ENCODE measurements at places on chromosomes 7 and 10.

GRCh38 chr7:108662783-108663362, 93.2 kb downstream of the DNAJB9 start:
- DNase-seq = no peak

DNA sequence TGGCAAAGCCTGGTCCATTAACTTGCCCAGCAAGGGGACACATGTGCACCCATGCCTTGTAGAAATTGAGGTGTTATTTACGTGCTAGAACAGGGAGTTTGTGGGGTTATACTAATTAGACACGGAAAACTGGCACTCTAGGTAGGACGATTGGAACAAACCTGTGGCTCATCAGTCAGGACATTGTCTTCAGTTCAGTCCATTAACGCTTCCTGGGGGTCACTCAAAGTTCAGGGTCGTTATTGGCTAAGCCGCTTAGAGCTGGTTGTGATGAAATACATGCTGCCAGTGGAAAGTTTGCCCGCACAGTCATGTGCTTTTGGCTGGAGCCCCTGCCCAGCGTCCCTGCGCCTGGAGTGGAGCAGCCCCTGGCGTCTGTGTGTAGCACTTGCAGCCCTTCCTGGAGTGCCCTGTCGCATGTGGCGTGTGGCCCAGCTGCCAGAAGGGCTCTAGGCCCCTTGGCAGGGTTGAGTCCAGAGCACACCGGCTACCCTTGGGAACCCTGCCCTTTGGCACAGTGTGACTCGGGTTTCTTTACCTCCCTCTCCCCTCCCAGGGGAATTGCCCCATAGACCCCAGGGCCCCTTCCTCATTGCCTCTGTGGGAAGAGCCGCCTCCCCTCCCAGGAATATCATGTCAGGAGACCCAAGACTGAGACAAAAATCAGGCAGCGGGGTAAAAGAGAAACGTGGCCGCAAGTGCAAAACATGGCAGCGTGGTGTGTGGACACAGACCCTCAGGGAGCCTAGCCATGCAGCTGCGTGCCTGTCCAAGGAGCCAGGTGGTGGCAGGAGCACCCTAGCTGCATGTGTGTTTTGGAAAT, 9.8 kb downstream of the ZNF775 start:
- no peak for DNase-seq

DNA sequence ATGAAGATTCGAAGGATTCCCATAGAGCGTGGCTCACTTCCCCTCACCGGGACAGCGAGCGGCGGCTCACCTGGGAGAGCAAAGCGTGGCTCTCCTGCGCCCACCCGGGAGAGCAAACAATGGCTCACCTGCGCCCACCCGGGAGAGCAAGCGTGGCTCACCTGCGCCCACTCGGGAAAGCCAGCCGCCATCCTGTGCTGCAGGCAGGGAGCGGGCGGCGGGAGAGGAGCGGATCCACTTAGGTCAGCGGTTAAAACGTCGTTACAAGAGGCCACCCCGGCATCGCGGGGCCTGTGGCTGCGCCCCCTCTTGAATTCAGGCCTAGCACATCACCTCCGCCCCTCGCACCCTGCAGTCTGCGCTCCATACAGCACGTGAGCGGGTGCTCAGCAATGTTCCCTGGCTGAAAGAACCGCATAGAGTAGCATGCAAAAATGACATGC, 461 bp upstream of the FIGNL1 start:
- no peak for DNase-seq

- DNase-seq = no peak
These were observed 6.2 kb downstream of the PYROXD2 start for GRCh38 chr10:98408799-98409198.

DNA sequence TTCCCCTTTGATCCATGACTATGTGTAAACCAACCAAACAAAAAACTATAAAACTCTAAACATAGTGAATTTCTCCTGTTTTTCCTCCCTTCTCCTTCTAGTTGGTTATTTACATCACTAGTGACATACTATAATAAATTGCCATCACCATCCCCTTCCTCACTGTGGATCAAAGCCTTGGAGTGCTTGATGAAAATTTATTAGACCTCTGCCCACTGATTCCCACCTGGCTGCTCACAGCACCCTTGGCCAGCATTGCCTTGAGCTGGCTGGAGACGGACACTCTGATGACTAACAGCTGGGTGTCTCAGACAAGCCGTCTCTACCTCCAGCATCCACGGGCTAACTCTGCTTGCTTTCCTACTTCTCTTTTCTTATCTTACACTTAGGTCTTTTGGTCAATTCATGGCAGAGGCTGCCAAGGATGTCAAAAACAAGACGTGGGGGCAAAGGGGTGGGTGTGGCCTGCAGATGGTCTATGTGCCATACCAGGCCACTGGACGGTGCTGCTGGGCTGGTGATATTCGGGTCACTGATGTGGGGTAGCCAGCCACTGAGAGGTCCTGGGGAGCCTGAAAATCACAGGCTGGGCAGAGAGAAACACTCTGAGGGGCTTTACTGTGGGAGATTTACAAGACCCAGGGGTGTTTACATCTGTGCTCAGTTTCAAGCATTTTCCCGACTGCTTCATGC, 207.8 kb downstream of the TAX1BP1 start:
- DNase-seq = no peak

- no peak for DNase-seq
These were observed 106.5 kb upstream of the PRR15 start for GRCh38 chr7:29457141-29457561.

DNA sequence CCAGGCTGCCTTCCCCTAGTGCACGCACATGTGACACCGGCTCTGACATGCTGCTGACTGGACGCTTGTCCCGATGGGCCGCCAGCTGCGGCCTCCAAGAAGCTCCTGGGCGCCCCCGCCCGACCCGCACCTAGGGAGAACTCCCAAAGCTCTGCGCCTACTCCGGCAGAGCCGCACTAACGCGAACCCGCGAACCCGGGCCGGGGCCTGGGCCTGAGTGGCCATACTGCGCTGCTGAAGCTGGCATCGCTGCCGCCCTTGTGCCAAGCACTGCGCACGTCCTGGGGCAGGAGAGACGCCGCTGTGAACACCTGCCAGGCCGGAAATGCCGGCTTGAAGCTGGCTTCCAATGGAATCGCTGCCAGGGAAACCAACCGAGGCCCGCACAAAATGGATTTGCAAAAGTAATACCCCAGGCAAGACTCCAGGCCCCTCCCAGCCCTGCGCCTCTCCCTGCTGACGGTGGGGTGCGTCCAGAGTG, 85.1 kb downstream of the WASHC2A start:
- DNase-seq = no peak

DNA sequence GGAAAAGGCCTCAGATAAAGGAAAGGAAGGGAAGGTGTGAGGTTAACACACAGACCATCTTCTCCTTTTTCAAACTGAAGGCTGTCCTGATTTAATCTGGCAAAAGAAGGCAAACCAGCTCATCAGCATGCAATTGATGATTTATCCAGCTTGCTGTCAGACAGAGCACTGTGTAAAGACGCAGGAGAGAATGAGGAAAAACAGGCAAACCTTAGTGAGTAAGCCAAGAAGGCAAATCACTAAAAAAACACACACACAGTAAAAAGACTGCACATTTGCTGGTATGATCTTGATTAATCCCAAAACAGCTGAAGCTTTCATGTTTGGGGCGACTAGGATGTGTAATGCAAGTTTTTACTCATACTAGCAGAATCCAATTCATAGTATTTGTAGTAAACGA, 65.8 kb upstream of the SKAP2 start:
- DNase-seq = no peak

GRCh38 chr7:29288181-29289091, 93.9 kb downstream of the CHN2 start:
- no peak for DNase-seq

GRCh38 chr10:77016278-77016815, 621.3 kb downstream of the KCNMA1 start:
- no peak for DNase-seq

- DNase-seq = no peak
These were observed 584 bp upstream of the ZMIZ1 start for GRCh38 chr10:79068203-79068561.

DNA sequence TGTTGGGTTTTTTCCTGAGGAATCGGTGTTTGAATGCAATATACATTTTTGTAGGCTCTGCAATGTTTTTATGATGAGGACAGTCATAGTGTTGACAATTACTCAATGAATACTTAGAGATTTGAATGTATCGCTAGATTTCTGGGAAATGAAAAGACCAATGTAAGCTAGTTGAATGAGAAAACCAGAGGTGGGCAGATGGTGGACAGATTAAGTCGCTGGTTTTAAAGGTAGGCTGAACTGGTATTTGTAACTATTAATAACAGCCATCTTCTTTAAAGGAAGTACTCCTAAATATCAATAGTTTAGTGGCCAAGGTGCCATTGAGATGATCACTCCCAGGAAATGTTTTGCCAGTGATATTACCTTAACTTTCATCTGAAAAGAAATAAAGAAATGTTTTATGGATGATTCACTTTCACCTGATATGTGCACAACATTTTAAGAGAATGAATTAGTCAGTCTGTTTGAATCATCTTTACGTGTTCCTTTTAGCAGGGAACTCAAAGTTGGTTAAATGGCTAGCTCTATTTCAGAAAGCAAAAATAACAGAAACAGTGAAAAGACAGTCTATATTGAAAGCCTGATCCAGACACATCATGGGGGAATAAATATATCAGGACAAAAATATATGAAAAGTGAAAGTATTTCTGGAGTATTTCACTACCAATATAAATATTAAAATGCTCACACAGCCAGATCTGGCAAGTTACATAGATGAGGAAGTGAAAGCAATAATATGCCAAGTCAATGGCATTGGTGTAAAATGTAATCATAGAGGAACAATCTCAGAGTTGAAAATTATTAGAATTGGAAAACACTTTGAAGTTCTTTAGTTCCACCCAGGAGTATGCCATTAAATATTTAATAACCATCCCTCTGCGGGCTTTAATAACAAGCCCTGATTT, 20.7 kb downstream of the MET start:
- no peak for DNase-seq

DNA sequence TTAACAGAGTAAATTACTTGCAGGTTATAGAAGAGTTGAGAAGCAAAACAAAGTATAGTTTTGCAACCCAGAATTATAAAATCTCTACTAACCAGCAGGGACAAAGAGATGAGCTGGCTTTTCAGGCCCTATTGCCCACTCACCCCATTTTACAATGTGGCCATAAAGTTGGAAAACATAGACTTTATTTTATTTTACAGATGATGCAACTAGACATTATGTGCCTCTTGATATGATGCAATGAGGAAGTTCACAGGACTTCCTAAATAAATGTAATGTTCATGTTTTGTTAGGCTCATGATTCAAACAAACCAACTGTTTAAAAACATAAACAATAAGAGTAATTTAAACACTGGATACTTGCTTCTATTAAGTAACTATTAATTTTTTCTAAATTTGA, 141.1 kb upstream of the WNT16 start:
- no peak for DNase-seq

- DNase-seq = no peak
These were observed 24.4 kb upstream of the ASAH2 start for GRCh38 chr10:50275650-50276235.

DNA sequence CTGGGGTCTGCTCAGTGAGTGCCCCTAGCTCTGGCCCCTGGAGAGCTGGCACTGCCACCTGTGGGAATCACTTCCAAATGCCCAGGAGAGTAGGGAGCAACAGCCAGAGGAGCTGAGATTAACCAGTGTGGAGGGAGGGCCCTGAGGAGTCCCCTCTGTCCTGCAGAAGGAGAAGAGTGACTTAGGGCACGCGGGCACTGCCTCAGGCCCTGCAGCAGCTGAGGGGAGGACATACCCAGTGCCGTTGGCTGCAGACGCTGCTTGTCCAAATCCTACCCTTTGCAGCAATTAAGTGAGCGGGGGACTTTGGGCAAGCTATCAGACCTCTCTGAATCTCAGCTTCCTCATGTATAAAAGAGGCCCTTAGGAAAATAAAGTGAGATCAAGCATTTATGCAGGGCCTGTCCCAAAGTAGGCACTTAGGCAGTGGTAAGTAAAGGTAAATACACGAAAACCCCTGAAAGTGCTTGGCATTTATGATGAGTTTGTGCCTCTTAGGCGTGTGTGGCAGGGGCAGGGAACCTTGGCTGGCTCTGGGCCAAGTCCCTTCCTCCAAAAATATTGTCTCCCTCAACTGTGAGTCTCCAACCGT, 16.9 kb downstream of the PRF1 start:
- no peak for DNase-seq

DNA sequence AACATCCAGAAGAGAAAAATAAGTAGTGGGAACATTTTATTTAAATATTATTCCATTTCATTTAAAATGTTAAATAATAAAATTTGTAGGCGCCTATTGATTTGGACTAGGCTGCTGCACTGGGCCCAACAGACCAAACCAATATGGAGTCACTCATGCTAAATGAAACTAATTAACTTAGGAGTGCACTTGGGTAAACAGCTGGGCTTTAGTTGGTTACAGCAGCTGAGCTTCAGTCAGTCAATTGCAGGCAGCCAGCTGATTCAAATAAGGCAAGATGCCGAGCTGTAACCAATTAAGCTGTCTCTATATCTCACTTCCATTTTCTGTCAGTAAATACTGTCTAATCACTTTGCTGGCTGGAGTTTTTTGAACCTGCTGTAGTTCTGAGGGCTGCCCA, 102.1 kb upstream of the WDR11 start:
- DNase-seq = no peak

DNA sequence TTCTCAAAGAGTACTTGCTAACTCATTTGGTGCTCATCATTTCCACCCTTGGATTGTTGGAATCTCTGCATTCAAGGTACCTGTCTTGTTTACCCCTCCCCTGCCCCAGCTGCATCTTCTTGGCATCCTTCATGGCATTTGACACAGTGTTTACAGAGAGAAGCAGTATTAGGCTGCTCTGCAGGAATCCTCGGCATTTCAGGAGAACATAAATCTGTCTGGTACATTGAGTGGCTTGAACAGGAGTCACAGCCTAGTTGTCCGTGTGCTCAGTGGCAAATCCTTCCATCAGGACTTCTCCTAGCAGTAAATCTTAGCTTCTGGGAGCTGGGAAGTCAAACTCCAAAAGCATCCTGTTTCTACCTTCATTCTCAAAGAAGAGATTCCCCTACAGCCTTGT, 136.8 kb upstream of the YAE1 start:
- no peak for DNase-seq

DNA sequence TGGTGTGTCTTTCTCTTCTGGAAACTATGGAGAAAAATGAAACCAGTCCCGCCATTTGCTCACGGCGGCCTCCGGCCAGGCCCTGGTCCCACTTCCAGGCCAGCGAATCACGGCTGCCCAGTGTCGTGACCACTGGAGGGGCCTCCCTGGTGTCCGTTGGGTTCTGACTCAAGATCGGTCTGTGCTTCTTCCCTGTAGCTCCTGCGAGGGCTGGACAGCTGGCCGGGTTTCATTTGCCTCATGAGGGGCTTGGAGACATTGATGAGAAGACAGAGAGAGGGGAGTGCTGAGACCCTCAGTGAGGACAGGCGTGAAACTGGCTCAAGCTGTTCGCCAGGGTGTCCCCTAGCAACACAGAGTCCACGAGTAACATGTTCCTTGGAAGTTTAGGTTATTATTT, 108.6 kb downstream of the ADARB2 start:
- DNase-seq = no peak

GRCh38 chr7:95609277-95609971, 13.1 kb upstream of the PDK4 start:
- DNase-seq = no peak

- no peak for DNase-seq
These were observed 182.8 kb upstream of the PHYHIPL start for GRCh38 chr10:58993480-58994221.
